ENCODE measurements at places on chromosomes 12 and 14.

- no peak for DNase-seq
Observed at GRCh38 chr14:61219673-61220072, 61.5 kb downstream of the TMEM30B start.

GRCh38 chr14:95163132-95163531 is 5.8 kb upstream of the DICER1 start:
- DNase-seq, result no peak

DNA sequence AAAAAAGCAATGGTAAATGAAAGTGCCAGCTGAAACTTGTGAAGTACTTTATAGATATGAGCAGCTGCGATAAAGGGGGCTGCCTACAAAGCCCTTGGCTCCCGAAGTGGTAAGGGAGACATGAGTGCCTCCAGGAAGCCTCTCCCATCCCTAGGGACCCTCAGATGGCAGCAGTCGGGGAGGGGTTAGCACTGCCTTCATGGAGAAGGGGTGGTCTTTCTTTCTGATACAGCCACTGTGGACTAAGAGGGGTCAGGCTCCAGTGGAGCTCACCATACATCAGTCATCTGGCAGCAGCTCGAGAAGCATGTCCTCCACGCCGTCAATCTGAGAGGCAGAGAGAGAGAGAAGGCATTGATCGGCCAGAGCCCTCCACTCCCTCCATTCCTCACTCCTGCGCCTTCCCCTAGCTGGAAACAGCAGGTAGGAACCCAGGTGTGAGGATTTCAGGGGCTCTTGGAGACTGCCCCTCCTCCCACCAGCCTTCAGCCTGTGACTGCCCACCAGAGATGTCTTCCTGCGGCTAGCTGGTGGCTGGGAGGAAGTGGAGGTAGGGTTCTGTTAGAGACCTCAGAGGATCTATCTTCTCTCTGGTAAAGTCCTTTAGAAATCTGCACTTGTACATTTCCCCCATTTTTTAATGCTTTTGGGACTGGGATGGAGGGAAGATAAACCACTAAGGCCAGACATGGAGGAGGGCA is 2.3 kb downstream of the TCL1A start:
- no peak for DNase-seq

DNA sequence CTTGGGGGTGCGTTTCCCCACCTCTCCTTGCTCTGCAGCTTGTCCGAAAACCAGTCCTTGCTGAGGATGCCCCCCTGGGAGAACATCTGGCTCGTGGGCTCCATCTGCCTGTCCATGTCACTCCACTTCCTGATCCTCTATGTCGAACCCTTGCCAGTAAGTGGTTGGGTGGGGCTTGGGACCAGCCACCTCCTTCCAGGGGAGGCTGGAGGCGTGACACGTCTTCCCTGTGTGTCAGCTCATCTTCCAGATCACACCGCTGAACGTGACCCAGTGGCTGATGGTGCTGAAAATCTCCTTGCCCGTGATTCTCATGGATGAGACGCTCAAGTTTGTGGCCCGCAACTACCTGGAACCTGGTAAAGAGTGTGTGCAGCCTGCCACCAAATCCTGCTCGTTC is 57.5 kb downstream of the ANAPC7 start:
- no peak for DNase-seq

DNA sequence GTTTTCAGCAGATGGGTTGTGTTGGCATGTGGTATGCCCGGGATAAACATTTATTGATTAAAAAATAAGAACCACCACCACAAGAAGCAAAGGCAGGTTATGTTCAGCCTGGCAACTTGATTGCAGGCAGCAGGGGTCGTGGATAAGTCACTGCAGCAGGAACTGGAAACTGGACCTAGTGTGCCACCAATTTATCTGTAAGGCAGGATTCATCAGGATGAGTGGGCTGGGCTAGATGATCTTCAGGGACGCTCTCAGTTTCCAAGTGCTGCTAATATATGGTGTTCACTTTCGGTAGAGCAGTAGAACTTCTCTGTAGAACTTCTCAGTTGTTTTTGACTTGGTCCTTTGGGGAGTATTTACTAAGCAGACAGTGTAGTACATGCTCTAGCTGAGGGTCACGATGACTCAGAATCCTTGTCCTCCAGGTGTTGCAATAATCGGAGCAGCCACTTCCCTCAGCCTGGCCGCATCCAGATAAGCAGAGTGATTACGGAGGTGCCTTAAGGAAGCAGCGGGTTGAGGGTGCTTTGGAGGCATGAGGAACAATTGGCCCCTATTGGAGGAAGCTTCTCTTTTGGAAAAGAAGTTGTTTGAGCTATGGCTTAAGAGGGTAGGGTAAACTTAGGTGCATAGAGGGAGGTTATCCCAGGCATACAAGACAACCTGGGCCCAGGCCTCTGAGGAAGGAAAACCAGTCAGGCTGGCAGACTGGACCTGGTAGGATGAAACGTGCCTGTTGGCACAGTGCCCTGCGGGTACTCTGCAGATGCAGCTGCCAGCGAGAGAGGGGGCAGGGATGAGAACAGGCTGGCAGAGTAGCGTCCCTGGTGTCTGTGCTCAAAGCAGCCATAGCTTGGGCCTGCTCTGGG is 104.0 kb downstream of the GPR135 start:
- no peak for DNase-seq

DNA sequence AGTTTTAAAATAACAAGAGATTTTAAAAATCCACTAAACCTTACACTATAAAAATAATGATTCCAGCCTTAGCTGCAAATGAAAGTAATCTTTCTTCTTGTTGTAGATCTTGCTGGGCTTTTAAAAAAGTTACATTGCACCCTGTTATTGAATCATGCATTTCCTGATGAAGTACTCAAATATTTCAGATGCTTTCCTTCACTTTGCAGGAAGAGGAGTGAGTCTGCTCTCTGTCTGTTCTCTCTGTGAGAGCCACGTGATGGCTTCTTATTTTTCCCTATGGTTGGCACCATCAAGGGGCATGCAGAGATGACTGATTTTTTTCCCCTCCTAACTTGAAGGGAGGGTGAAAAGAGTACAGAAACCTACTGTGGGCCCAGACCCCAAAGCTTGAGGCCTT is 262.7 kb downstream of the ATP23 start:
- DNase-seq, result no peak

DNA sequence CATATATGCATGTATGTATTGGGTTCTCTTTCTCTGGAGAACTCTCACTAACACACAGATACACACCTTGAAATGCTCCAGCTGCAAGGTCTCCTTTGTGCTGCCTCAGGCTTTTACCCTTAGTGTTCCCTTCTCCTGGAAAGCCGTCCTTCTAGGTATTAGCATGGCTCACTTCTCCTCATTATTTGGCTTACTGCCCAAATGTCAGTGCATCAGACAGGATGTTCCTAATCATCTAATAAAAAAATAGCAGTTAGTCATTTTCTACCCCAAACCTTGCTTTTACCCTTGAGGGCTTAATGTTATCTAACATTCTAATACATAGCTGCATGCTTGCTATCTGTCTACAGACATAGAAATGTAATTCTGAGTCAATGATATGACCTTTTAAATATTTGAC is 109.0 kb upstream of the SLC16A7 start:
- DNase-seq, result no peak

- no peak for DNase-seq
Observed at GRCh38 chr12:113297621-113298471, 37.1 kb downstream of the SLC8B1 start.

GRCh38 chr12:116314477-116314876 is 37.0 kb upstream of the MED13L start:
- no peak for DNase-seq

GRCh38 chr12:57479043-57479375 is 657 bp downstream of the ARHGAP9 start:
- DNase-seq, result no peak

DNA sequence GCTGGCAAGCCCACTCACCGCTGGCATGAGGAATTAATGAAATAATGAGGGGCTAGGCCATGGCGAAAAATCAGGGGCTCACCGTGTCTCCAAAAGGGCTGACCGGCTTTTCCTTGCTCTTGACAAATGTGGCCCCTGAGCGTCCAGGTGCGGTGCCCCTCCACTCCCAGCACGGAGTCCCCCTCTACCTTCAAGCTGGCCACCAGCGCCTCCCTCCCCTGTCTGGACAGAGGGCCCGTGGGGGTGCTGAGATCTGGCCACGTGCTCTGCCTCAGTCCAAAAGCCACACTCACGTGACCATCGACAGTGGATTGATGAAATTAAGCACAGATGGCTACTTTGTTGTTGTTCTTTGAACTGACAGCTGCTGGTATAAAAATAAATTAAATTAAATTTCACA is 78.8 kb upstream of the BCL11B start:
- DNase-seq, result no peak

- peak; percentile 77 for DNase-seq
Observed at GRCh38 chr12:57240066-57240921, 10.7 kb downstream of the STAC3 start.

DNA sequence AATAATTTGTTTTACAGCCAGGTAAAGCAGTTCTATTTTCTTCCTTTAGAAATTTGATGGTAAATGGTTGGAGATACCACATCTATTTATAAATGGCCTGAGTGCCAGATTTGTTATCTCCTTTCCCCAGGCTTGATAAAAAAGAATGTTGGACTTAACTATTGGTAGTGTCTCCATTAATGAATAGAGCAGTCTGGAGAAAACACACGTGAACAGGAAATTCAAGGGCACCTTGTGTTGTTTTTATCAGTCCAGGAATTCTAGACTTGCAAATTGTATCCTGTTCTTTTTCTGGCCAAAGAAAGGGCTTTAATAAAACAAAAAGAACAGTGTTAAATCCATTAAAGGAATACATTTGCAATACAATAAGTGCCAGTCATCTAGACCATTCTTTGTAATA is 40.8 kb upstream of the BMAL2 start:
- DNase-seq, result no peak

- no peak for DNase-seq
Observed at GRCh38 chr12:80902711-80903110, 35.0 kb downstream of the LIN7A start.

DNA sequence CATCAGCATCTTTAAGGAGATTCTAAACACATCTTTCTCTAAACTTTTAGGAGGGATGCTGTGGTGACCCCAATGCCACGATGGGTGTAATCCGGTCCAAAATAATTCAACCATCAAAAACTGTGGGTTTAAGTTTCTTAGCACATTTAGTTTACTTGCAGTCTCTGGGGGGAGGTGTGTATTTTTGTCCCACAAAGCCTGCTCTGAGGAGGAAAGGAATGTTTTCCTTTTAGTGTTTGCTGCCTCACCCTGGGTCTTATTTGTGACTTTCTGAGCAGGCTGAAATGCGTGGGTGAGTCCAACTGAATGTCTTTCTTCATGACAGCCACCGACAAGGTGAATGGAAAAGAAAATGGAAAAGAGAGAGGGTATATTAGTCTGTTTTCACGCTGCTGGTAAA is 1324.7 kb downstream of the AACS start:
- DNase-seq, result no peak

DNA sequence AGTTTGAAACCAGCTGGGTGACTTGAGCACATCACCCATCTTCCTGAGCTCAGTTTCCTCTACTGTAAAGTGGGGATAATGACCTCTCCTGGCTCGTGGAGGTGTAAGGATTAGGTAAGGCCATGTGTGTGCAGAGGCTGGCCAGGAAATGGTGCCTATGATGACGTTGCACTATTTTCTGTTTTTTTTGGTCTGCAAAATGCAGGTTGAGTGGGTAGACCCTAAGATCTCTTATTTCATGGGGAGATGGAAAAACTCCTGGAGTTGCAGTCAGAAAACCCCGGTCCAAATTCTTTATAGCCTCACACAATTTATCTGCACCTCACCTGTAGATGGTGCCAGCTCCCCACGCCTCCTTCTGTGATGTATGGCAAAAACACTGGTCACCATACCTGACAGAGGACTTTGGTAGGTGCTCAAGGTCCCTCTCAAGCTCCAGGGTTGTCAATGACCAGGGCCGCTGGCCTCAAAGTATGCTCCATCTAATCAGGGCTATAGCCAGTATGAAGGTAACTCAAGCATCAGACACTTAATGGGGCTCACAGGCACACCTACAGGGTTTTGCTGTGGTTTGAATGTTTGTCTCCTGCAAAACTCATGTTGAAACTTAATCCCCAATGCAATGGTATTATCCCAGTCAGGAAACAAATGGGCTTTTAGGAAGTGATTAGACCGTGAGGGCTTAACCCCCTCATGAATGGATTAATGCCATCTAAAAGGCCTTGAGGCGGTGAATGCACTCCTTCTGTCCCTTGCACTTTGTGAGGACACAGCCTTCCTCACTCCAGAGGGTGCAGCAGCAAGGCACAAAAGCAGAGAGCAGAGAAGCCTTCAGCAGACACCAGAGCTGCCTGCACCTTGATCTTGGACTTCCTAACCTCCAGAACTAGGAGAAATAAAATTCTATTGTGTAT is 17.6 kb downstream of the C14orf132 start:
- DNase-seq, result peak; percentile 12

GRCh38 chr12:85711735-85712390 is 124.3 kb downstream of the RASSF9 start:
- DNase-seq, result no peak

GRCh38 chr12:14840616-14841015 is 2.7 kb downstream of the ART4 start:
- no peak for DNase-seq

GRCh38 chr12:124967016-124967739 is 21.8 kb downstream of the DHX37 start:
- no peak for DNase-seq

DNA sequence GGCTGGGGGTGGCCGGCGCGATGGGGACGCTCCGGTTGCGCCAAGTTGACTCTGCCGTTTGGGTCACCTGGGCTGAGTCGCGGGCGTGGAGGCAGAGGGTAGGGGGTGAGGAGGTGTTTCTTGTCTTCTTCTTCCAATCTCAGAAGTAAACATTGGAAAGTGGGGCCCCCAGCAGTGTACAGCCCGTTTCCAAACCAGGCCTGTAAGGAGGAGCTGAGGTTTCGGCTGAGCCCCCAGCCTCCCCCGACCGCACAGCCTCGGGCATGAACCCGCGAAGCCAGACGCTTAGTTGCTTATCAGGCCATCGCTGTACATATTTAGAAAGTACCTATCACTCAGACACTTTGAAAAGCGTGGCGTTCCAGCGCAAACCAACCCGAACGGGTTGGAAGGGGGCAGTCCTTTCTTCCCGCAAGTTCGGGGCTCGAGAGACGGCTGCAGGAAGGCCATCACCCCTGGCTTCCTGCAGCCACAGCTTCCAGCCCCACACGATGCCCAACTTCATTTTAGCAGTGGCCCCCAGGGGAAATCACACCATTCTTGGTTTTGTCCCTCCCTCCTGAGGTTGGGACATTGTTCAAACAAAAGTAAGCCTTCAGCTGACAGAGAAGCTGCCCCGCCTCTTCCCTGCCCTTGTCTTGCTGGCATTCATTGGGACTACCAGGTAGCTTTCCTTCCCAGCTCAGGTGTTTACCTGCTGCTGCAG is 164.1 kb downstream of the ZFP36L1 start:
- peak; percentile 28 for DNase-seq

GRCh38 chr12:31989571-31990362 is 30.6 kb downstream of the RESF1 start:
- no peak for DNase-seq

DNA sequence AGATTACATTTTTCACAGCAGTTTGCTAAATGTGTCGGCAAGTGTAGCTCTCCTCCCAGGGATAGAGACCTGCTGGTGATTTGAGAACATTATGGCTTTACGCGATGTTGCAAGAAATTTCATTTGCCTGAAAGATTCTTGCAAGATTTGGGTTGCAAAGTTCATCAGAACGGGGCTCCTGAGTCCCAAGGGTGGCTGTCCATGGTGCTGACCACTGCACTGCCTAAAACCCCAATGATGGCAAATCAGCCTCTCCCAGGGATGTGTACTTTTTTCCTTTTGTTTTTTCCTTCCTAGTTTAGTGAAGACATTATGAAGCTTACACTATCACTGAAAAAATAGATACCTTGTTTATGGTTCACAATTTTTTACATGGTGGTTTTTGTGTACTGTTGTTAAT is 85.4 kb downstream of the WSCD2 start:
- peak; percentile 27 for DNase-seq

- no peak for DNase-seq
Observed at GRCh38 chr14:52064174-52064573, 4.7 kb downstream of the NID2 start.

GRCh38 chr12:38152816-38153736 is 163.5 kb upstream of the ALG10B start:
- DNase-seq, result no peak
